ENCODE measurements at places on chromosomes 16 and 17.

DNA sequence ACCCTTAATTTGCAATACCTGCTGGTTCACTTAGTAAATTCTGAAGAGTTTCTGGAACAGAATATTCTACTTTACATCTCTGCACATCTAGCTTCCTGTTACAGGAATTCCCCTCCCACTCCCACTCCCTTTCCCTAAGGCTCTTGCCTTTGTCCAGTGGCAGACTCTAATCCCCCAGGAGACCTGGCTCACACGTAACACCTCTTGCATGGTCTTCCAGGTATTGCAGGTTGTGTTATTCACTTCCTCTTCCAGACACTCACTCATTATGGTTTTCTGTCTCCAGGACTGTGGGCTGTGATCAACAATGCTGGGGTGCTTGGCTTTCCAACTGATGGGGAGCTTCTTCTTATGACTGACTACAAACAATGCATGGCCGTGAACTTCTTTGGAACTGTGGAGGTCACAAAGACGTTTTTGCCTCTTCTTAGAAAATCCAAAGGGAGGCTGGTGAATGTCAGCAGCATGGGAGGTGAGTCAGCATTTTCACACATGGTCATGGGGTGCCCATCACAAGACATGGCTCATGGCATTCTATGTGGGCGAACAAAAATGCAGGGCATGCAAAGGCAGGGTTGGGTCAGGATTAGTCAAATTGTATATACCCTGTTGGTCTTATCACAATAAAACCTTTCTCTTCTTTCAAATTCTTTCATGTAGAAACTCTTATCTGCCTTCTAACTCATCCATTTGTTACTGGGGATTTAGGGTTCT lies 35.8 kb downstream of the HSD17B2 start:
- DNase-seq: no peak

DNA sequence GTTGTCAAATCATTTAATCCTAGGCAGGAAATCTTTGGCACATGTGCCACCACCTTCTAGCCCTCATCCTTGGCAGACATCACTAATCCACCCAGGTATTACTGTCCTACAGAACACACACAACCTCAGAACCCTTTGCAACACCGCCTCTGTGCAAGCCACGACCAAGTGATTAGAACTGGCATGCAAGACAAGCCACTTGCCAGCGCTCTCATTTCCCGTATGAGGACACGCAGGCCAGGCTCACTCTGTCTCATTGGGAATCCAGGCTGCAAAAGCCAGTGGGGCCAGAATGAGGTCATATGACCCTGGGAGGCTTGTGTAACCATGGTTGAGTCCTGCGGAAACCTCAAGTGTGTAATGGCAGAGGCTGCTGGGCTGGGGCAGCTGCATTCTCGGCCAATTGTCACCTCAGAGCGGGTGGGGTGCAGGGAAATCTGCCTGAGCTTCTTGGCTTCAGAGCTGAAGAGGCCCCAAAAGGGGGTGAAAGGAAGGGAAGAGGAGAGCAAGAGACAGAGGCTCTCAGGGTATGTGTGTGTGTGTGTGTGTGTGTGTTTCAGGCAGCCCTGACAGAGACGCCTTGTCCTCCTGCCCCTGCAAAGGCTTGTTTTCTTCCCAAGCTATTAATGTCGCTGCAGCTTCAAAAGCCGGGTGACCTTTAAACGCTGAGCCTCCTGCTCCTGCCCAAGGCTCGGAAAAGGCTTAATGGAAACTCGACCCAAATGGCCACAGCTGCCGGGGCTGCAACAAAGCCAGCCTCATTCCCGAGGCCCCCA lies 43.2 kb upstream of the MRPS23 start:
- DNase-seq: no peak

GRCh38 chr17:57552114-57552624 lies 192.9 kb downstream of the CCDC182 start:
- peak; percentile 47 for DNase-seq

- DNase-seq: no peak
Measured at GRCh38 chr16:883340-883739, 82.8 kb upstream of the GNG13 start.

- DNase-seq: no peak
Measured at GRCh38 chr16:87576171-87576570, 26.1 kb upstream of the JPH3 start.

DNA sequence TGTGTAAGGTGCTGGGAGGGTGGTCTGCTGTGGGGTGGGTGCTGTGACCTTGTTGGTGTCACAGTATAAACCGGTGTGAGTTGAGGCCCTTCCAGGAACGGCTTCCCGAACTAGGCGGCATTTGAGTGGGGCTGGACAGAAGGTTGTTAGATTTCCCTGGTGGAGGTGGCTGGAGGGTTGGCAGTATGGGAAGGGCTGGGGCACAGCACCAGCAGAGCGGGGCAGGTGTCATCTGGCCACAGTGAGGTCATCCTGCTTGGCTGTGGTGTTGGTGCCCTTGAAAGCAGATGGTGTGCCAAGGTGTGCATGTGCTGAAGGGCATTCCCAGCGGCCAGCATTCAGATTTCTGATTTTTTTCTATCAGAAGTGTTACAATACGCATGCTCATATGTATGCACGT lies 28.1 kb downstream of the BANP start:
- DNase-seq: peak; percentile 6

- DNase-seq: peak; percentile 33
Measured at GRCh38 chr17:76840884-76841775, 27.1 kb upstream of the MGAT5B start.

GRCh38 chr17:4205917-4206316 lies 57.9 kb downstream of the ANKFY1 start:
- no peak for DNase-seq

GRCh38 chr17:28071891-28072606 lies 29.6 kb downstream of the NLK start:
- DNase-seq: no peak

All from NCI-H524 (cell line).